ENCODE measurements at places on chromosomes 12 and 14. TPM values are rescaled to one million over a fixed set of nuclear protein-coding genes. Genes with fewer than 3 reads are reported as not detected.

FIGNL2 gene
- 0.16 TPM for total RNA-seq

SLC2A3 gene
- 45.8 TPM for total RNA-seq

AICDA gene
- not detected for total RNA-seq

RHOF gene
- 12.0 TPM for total RNA-seq

BATF gene
- 15.7 TPM for total RNA-seq

TAS2R43 gene
- 9.2 TPM for total RNA-seq

SLC6A12 gene
- total RNA-seq: 0.33 TPM

PLEKHG7 gene
- total RNA-seq: 0.15 TPM

KERA gene
- not detected for total RNA-seq

IPO4 gene
- 17.0 TPM for total RNA-seq

EFS gene
- total RNA-seq: 15.7 TPM

MIP gene
- not detected for total RNA-seq

APOF gene
- not detected for total RNA-seq

DEPDC4 gene
- total RNA-seq: 2.3 TPM

OTX2 gene
- not detected for total RNA-seq

ACVRL1 gene
- 109 TPM for total RNA-seq

GPX2 gene
- total RNA-seq: not detected

ITPK1 gene
- 27.8 TPM for total RNA-seq

RASSF8 gene
- total RNA-seq: 42.6 TPM

SCYL2 gene
- 53.7 TPM for total RNA-seq

AQP5 gene
- 4.6 TPM for total RNA-seq

TBX5 gene
- 2.2 TPM for total RNA-seq

NOVA1 gene
- total RNA-seq: 58.9 TPM

NEK9 gene
- 52.1 TPM for total RNA-seq

RNU4-1 gene
- total RNA-seq: under 0.01 TPM
